ENCODE measurements at places on chromosomes 13 and 19.
A peak's percentile ranks its signal among the peaks of the same experiment; 100 is the strongest.

DNA sequence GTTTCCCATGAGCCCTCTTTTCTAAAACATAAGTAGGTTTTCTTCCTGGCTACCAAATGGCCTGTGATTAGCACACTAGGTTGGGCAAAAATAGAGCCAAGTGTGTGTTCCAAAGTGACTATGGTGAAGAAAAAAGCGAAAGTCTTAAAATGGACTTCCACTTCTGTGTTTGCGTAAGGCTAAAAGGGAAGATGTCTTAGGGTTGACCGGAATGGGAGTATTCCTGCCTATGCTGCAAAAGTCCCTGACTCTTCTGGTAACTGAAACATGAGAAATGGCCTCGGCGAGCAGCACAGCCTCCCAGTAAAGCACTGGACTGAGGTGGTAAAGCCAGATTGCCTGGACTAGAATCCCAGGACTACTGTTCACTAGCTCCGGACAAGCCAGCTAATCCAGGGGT, 2.4 kb upstream of the FPR1 start:
- DNase-seq: no peak

- no peak for DNase-seq
Measured at GRCh38 chr13:86085890-86086289, 286.7 kb upstream of the SLITRK6 start.

- peak; percentile 84 for DNase-seq
Measured at GRCh38 chr19:19597809-19598306, 20.6 kb downstream of the PBX4 start.

DNA sequence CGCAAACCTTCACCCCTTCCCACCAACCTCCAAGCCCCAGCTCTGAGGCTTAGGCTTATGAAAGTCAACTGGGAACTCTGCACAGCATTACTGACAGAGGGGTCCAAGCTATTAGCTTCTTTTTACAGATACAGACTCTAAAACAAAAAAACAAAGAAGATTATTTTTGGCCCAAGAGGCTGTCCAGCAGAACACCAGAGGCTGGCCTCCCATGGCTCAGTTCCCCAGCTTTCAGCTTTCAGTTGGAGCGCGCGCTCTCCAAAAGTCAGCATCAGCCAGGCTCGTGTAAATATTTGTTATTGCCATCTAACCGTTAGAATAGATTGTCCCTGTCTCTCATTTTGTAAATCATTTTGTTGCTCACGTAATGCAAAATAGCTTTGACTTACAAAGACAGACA, 58.4 kb downstream of the ZIC5 start:
- DNase-seq: no peak

DNA sequence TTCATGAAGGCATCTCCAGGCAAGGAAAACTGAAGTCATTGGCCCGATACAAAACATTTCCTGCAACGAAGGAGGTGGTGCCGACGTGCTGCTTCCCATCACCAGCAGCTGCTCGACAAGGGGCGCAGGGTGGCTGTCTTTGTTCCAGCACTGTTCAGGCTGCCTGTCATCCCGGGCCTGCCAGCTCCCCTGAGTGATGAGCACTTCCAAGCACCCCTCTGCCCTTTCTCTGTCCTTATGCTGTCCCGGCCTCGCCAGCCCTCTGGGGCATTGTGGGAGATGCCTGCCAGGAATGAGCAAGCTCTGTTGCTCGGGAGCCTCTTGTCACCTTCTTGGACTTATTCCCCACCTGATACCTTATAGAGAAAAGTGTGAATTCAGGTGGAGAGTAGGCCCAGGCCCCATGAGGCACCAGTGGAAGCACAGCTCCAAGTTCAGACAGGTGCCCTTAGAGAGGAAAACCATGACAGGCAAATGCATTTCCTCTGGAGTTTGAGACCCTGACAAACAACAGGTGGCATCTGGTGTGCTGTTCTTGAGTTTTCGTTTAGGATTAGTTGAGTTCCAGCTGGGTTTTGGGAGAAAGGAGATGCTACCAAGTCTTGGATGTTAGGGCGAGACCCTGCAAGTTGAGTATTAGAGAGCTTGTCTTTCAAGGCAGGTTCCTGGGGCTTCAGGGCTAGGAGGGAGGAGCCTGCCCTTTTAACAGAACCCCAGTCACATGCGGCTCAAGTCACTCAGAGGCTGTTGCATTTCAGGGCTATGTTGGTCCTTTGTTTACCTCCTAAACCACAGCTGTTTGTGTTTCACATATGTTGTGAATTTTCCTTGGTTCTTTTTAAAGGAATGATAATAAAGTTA, 21.4 kb downstream of the BBC3 start:
- DNase-seq: no peak

DNA sequence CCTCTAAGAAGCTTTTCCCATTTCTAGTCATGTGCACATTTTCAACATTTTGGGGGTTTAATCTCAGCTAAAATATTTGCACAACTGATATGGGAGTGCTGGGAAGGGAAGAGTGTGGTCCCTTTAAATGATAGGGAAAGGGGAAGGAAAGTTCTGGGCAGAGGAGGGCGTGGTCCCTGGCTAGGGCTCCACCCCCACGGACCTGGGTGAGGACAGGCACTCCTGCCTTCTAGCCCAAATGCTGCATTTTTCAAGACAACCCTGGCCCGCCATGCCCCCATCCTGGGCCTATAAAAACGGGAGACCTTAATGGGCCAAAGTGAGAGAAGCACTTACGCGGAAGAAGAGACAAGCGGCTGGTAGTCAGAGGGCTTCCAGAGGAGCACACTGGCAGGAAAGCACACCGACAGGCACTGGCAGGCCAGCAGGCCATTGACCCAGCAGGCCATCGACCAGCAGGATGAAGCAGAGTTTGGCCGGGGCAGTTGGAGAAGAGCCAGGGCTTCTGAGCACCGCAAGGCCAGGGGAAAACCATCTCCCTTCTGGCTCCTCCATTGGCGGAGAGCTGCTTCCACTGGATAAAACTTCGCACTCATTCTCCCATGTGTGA, 266.7 kb downstream of the SPRY2 start:
- DNase-seq: no peak

- no peak for DNase-seq
Measured at GRCh38 chr19:38488776-38489481, 55.4 kb downstream of the RYR1 start.

DNA sequence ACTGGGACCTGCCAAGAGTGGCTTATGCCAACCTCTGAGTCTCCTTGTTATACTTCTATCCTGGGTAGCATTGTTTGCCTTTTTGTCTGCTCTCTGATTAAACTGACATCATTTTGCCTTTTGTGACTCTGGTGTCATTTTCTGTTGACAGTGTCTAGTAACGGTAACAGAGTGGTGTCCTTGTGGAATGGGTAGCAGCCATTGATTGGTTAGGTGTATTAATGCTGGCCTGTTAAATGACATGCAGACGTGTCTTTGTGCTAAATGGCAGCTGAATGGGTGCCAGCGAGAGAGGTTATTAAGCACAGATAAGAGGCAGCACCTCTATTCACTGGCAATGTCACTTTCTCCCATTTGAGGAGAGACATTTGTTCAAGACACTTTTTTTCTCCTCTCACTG, 1289.4 kb downstream of the PCDH9 start:
- no peak for DNase-seq

- no peak for DNase-seq
Measured at GRCh38 chr13:23825179-23825578, 64.0 kb downstream of the MIPEP start.

GRCh38 chr13:24187185-24187584, 26.7 kb downstream of the SPATA13 start:
- DNase-seq: peak; percentile 41

DNA sequence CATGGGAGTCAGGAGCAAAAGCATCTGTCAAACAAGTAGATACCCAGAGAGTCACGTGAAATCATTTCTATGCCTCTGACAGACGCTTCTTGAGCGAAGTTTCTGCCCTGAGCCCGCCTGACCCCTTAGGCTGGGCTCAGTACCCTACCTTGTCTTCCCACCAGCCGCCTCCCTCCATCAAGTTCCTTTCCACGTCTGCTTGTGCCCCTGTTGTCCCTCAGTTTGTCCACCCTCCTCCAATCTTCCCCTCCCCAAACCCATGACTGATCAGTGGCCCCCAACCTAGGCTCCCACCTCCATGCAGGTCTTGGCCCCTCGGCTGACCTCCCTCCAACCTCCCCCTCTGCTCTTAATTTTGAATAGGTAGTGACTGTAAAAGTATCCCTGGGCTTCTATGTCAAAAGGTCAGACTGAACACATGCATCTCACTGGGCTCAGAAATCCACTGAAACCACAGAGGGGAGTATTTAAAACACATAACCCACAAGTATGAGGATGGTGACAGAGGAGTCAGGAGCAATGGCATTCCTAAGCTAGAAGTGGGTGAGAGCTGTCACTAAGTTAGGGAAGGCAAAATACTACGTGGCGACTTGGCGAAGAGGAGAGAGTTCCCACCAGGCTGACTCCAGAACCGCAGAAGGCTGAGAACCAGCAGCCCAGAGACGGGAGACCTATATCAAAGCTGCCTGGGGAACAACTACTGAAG, 1.7 kb upstream of the ZNF446 start:
- DNase-seq: no peak

GRCh38 chr13:38228322-38228721, 121.3 kb upstream of the UFM1 start:
- DNase-seq: no peak

DNA sequence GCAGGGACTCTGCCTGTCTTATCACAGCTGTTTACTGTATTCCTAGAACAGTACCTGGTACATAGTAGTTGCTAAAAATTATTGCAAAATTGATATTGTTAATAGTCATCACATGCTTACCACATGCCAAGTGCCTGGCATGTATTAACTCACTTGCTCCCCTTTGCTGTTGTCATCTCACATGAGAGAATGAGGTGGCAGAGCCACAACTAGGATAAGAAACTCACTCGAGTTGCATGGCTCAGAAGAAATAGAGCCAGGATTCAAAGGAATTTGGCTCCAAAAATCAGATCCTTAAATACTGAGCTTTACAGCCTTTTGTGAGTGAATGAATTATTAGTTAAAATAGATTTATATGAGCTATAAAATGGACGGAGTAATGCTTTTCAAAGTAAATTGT, 42.6 kb downstream of the B3GLCT start:
- DNase-seq: no peak

DNA sequence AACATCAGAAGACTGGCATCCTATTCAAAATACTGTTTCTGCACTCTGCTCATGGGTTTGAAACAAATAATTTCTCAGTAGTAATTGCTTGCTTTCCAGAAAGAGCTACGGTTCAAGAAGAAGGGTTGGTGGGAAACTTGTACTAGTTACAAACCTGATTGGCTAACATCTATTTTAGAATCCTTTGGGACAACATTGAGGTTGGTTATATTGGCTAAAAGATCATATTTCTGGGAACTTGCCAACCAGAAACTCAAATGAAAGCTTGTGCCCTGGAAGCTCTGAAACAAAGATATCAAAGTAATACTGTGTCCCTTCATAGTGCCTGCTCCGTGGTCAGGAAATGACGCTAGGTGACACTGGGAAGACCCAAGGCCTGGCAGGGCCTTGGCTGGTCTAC, 141.7 kb downstream of the LACC1 start:
- no peak for DNase-seq

DNA sequence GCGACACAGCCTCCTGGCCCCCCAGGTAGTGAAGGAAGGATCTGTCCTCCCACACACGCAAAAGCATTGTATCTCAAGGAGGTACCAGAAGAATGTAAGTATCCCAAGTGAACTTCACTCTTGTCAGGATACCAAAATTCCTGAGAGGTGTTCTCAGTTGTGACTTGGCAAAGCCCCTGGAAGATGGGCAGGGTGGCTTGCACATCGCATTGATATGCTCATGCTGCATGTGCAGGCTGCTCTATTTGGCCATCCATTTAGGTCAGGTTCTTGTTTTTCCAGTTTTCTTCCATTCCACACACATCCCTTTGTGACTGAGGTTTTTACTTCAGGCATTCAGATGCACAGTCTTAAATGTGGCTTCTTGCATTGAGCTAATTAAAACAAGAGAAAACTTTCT, 382.8 kb downstream of the FOXO1 start:
- no peak for DNase-seq

GRCh38 chr13:99469041-99469440, 32.2 kb upstream of the TM9SF2 start:
- no peak for DNase-seq

DNA sequence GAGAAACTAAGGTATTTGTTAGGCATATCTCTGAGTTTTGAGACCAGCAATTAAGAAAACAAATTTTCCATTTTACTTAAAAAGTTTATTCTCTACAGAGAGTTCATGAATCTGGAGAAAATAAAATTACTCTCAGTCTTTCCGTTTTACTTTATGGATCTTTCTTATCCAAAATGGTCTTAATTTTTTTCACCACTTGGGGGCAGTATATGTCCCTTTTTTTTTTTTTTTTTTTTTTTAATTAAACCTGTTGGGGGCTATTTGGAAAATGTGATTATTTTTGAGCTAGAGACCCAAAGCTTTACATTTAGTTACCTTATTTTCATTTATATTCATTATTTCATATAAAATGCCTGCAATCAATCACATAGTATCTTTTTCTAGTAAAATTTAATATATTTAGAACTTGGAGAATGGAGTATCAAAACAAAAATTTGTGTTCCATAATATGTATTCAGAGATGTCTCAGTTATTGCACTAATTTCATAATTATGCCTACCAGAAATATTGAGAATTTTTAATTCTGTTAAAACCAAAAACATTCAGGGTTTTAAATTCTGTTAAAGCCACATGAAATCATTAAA, 27.1 kb downstream of the PIBF1 start:
- no peak for DNase-seq

DNA sequence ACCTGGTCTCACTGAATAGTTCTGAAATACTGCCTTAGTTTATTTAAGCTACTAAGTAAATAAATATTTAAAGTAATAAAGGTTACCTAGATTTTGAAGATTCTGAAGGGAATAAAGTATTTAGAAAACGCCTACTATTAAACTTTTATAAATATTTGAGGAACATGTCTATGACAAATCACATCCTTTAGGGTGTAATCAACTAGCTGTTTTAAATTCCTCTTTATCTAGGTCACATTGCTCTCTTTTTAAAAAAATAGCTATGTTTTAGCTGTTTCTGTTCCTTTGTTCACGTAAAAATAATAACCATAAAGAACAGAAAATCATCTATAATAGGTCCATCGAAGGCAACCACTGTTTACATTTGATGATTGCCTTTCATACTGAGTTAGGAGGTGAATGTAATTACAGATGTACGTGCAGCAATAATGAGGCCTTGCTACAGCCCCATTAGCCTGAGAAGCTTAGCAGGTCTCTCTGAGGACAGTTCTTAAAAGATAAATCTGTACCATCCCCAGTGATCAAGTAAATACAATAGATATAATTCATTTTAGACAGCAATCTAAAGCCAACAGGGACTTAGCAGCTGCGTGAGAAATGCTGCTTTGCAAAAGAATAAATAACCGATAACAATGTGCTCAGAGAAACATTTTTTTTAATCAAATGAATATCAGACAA, 449.5 kb downstream of the LIG4 start:
- DNase-seq: no peak

GRCh38 chr19:44570984-44571684, 41.7 kb upstream of the CEACAM20 start:
- peak; percentile 27 for DNase-seq

DNA sequence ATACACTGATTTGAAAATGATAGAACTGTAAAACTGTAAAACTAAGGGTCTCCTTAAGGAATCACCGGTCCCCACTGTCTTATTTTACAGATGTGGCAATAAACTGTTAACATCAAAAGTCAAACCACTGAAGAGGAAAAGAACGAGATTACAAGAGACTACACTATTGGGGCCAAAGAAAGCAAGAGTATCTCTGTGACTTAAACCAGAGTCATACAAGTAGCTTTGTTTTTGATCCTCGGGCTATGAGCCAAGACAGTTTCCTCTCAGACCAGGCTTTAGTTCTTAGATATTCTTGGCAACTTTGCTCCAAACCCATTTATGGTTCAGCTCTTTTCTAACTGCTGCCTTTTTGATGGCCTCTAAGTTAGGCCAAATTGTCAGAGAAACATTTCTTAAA, 113.8 kb downstream of the TBC1D4 start:
- no peak for DNase-seq

GRCh38 chr13:30020726-30021312, 170.4 kb upstream of the UBL3 start:
- DNase-seq: no peak

All from T-helper 2 cell treated with Interferon-gamma antibody and Interleukin-4, amounts not matched to agents 5 μg/mL and 100 μg/mL, for 36 hours (primary cell).